Endodermal cell (in vitro differentiated cells): ENCODE measurements at places on chromosomes 2 and 18. TPM values are rescaled to one million over a fixed set of nuclear protein-coding genes. Genes with fewer than 3 reads are reported as not detected.

DNA sequence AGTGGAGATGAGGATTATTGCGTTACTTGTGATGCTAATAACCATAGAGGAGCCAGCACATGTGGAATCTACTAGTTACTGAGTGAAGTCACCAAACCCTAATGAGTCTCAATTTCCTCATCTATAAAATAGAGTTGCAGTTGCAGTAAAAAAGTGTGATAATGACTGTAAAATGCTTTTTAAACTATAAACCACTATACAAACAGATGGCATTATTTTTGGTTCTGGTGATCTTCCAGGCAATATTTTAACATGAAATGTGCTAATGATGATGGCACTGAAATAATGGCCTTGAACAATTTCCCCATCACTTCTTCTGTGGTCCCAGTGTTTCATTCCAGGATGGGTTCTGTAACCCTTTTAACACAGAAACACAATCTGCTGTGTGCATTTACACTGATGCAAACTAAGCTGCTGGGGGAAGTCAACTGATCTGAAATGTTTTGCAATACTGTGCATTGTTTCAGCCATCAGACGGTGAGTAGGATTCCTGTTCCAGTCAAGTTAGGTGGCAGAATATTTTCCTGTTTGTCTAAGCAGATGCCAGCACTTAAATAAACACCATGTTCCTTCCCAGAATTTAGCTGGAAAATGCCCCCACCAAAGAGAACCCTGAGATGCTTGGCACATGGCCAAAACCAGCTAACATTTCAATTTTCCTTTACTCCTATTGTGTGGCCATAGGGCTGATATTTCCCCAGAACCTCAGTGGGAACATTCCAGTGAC is 52.6 kb downstream of the TACR1 start:
- H3K27me3 ChIP-seq: no peaks in the 10 kb centered on the region
- H3K4me1 ChIP-seq: no peaks in the 10 kb centered on the region
- no peak for DNase-seq

DNA sequence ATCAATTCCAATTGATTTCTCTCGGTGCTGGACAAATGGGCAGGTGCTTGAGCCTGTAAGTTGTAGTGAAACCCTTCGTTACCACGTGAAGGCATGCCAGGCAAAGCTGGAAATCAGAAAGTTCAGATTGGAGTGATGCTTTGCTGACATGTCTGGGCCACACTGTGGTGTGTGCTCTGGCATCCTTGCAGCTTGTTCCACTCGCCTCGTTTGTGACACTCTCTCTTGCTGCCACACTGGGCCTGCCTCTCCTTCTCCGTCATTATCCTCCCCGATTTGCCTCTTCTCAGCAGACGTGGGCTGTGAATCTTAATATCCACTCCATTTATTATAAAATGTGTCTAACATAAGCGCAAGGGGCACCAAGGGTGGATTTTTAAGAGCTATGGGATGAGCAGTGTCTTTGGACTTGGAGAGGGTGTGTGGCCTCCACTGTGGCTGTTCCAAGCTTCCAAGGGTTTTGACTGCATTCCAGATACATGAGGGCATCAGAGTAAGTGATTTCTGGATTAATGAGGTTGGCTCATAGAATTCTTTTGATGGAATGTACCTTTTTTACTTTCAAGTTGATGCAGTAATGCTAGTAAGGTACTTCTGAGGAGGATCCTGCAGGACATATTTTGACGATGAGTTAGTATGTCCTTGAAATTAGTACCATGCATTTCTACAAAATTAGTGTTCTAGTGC is 238.8 kb downstream of the TPGS2 start:
- H3K27me3 ChIP-seq: no peaks in the 10 kb centered on the region
- H3K4me3 ChIP-seq: no peak overlapping the region
- H3K4me1 ChIP-seq: no peaks in the 10 kb centered on the region
- DNase-seq: no peak
- no peak overlapping the region for H3K27ac ChIP-seq

GRCh38 chr18:56162311-56163265 is 475.8 kb downstream of the TXNL1 start:
- H3K27me3 ChIP-seq: no peaks in the 10 kb centered on the region
- H3K4me1 ChIP-seq: peaks cover 14% of the 10 kb centered on the region
- no peaks in the 10 kb centered on the region for H3K36me3 ChIP-seq
- H3K27ac ChIP-seq: no peak overlapping the region
- no peak overlapping the region for H3K4me3 ChIP-seq

- no peaks in the 10 kb centered on the region for H3K36me3 ChIP-seq
- DNase-seq: no peak
- no peaks in the 10 kb centered on the region for H3K4me1 ChIP-seq
- no peak overlapping the region for H3K4me3 ChIP-seq
- no peaks in the 10 kb centered on the region for H3K27me3 ChIP-seq
These were observed 151.4 kb upstream of the XPO1 start for GRCh38 chr2:61689568-61689967.

DNA sequence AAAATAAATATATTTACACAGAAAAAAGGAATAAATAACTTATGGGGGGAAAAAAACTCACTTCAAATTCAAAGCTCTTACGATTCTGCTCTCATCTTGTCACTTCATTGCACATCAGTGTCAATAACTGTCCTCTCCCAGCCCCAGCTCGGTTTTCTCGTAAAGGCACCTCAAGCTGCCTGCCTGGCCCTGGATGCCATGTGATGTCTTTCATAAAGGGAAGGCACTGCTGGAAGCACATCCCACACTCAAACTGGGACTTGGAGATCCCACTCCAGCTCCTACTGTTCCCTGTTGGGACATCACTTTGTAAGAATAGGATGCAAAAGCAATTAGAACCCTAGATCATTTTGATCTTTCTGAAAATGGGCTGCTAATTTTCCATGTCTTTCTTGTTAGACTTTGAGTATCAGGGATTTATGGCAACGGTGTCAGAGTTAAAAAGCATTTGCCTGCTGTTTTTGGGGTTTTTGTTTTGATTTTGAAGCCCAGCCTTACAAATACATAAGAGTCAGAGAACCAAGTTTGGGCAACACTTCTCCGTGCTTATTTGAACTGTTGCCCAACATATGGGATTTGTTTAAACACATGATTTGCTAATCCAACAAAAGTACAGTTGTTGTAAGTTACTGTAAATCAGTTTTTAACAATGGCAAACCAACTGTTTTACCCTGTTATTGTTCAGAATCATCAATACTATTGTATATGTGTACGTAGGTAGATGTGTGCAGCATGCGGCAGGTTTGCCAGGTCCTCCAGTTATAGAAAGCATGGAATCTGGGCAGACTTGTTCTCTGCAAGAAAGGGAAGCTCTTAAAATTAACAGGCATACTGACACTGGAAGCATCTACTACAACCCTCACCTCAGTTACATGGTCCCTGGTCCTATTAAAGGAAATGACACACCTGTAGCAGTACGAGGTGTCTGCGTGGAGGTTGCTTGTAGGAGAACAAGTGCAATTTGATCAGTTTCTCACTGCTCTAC is 20.6 kb downstream of the SERTAD2 start:
- H3K4me3 ChIP-seq: no peak overlapping the region
- DNase-seq: peak; percentile 48
- H3K27ac ChIP-seq: no peak overlapping the region
- H3K27me3 ChIP-seq: no peaks in the 10 kb centered on the region
- peaks cover 3% of the 10 kb centered on the region for H3K4me1 ChIP-seq

- no peak overlapping the region for H3K4me3 ChIP-seq
- DNase-seq: no peak
- no peaks in the 10 kb centered on the region for H3K36me3 ChIP-seq
- H3K27ac ChIP-seq: no peak overlapping the region
These were observed 57.0 kb downstream of the PRKCE start for GRCh38 chr2:45708501-45708900.

GRCh38 chr2:41871080-41871479 is 176.7 kb upstream of the PKDCC start:
- DNase-seq: peak; percentile 85
- H3K4me1 ChIP-seq: peaks cover 10% of the 10 kb centered on the region
- H3K36me3 ChIP-seq: no peaks in the 10 kb centered on the region
- H3K27ac ChIP-seq: no peak overlapping the region
- no peak overlapping the region for H3K4me3 ChIP-seq
- no peaks in the 10 kb centered on the region for H3K27me3 ChIP-seq

GRCh38 chr2:241300000-241300399 is 15.5 kb downstream of the HDLBP start:
- no peak overlapping the region for H3K27ac ChIP-seq
- no peak for DNase-seq
- peaks cover 16% of the 10 kb centered on the region for H3K36me3 ChIP-seq
- no peaks in the 10 kb centered on the region for H3K27me3 ChIP-seq
- peaks cover 6% of the 10 kb centered on the region for H3K4me1 ChIP-seq

DNA sequence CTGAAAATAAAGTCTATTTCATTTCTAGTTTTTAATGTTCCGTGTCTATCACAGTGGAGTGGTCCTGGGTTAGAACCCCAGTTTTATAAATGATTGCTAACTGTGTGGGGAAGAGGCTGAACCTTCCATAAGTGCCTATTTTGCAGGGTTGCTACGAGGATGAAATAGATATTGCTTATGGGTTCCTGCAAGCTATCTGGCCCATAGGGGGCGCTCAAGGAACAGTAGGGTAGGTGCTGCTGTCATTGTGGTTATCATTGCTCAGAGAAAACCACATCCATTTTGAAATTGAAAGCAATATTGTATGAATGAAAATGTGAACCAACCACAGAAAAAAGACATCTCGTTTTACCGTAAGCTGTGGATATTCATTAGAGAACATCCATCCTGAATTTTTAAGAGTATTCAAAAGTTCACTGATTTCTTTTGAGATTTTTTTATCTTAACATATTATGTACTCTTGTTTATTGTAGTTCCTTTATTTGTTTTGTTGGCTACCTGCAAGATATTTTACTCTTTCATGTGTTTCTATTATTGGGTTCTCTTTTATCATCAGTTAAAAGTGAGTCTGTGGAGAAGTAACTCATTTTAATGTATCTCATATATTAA is 261.6 kb downstream of the NAPG start:
- no peak overlapping the region for H3K4me3 ChIP-seq
- H3K27ac ChIP-seq: no peak overlapping the region
- no peaks in the 10 kb centered on the region for H3K27me3 ChIP-seq
- no peaks in the 10 kb centered on the region for H3K4me1 ChIP-seq
- peak; percentile 93 for DNase-seq

GRCh38 chr2:8260213-8260612 is 421.6 kb upstream of the ID2 start:
- H3K27me3 ChIP-seq: no peaks in the 10 kb centered on the region
- DNase-seq: peak; percentile 54
- no peaks in the 10 kb centered on the region for H3K36me3 ChIP-seq
- peaks cover 25% of the 10 kb centered on the region for H3K4me1 ChIP-seq
- no peak overlapping the region for H3K27ac ChIP-seq
- H3K4me3 ChIP-seq: no peak overlapping the region

DNA sequence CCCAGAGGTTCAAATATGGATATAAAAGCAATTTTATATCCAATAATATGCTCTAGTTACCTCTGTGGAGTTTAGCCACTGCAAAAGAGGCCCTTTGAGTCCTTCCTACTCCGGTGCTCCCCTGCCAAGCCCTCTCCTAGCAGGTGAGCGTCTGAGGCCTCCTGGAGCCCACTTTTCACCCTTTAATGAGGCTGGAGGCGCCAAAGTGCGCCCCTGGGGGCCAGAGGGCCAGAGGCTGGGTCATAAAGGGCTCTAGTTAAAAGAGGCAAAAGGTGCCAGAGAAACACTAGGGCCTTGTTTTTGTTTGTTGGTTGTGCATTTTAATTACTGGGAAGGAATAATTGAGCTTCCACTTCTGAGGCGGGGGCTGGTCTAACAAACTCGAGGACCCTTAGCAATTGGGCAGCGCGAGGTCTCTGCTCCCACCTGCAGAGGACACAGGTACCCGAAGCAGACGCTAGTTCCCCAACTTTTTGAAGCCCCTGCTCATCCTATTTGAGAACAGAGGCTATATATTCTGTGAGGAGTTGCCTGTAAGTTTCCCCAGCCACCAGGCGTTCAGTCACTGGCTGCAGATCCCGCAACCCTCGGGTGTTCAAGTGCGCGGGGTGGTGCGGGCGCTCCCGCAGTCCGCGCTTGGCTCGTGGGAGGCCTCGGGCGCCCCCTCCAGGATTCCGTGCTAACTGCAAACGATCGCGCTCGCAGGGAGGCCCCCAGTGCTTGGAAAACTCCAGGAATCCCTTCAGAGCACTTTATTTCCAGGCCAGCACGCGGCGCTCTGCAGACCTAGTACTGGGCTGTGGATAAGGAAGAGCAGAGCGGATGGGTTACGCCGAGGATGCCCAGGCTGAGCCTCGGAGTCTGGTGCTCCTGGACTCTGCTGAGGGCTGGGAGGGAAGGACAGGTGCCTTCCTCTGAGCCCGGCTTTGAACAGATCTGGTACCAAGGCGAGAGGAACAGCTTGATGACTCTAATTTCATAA is 14.1 kb downstream of the MSGN1 start:
- H3K27me3 ChIP-seq: peaks cover 38% of the 10 kb centered on the region
- peak; percentile 98 for DNase-seq
- no peak overlapping the region for H3K4me3 ChIP-seq

- H3K4me3 ChIP-seq: no peak overlapping the region
- no peaks in the 10 kb centered on the region for H3K4me1 ChIP-seq
- no peaks in the 10 kb centered on the region for H3K36me3 ChIP-seq
- peak; percentile 77 for DNase-seq
- H3K27ac ChIP-seq: no peak overlapping the region
- H3K27me3 ChIP-seq: no peaks in the 10 kb centered on the region
These were observed 810.7 kb downstream of the LRRTM4 start for GRCh38 chr2:76711490-76711889.

- no peaks in the 10 kb centered on the region for H3K36me3 ChIP-seq
- H3K4me1 ChIP-seq: no peaks in the 10 kb centered on the region
- no peaks in the 10 kb centered on the region for H3K27me3 ChIP-seq
These were observed 258.7 kb upstream of the RAB6C start for GRCh38 chr2:129720761-129721160.

- H3K4me1 ChIP-seq: peaks cover 10% of the 10 kb centered on the region
- peak overlapping the region; percentile 36 for H3K4me3 ChIP-seq
- no peaks in the 10 kb centered on the region for H3K36me3 ChIP-seq
- DNase-seq: peak; percentile 64
These were observed 3.0 kb downstream of the PAX8 start for GRCh38 chr2:113275556-113276215.

GRCh38 chr2:18741895-18742732 is 152.7 kb upstream of the NT5C1B start:
- H3K27me3 ChIP-seq: no peaks in the 10 kb centered on the region
- H3K36me3 ChIP-seq: no peaks in the 10 kb centered on the region
- H3K4me1 ChIP-seq: no peaks in the 10 kb centered on the region
- no peak overlapping the region for H3K27ac ChIP-seq
- no peak overlapping the region for H3K4me3 ChIP-seq

GRCh38 chr2:5691985-5692529 is at the start of gene SOX11:
SOX11 (plus strand) TSS chr2:5692384; CDS start chr2:5692722, 338 bp downstream.
- peak within 1 kb of the TSS; percentile 99 for H3K4me3 ChIP-seq
- DNase-seq: peak; percentile 97
- peak within 1 kb of the TSS; percentile 99 for H3K27ac ChIP-seq
- no peaks in the 10 kb centered on the region for H3K4me1 ChIP-seq
- no peaks in the 10 kb centered on the region for H3K27me3 ChIP-seq

Gene COLEC11
- 0.96 to 1.9 TPM (median 1.1 TPM) in 3 replicates for total RNA-seq

Gene HSPE1
- 72.2 to 198 TPM (median 190 TPM) in 3 replicates for total RNA-seq
